Keratinocyte (primary cell): ENCODE measurements at places on chromosomes 13 and 19.

- DNase-seq = no peak
Measured at GRCh38 chr13:75932636-75933035, 296.5 kb downstream of the LMO7 start.

DNA sequence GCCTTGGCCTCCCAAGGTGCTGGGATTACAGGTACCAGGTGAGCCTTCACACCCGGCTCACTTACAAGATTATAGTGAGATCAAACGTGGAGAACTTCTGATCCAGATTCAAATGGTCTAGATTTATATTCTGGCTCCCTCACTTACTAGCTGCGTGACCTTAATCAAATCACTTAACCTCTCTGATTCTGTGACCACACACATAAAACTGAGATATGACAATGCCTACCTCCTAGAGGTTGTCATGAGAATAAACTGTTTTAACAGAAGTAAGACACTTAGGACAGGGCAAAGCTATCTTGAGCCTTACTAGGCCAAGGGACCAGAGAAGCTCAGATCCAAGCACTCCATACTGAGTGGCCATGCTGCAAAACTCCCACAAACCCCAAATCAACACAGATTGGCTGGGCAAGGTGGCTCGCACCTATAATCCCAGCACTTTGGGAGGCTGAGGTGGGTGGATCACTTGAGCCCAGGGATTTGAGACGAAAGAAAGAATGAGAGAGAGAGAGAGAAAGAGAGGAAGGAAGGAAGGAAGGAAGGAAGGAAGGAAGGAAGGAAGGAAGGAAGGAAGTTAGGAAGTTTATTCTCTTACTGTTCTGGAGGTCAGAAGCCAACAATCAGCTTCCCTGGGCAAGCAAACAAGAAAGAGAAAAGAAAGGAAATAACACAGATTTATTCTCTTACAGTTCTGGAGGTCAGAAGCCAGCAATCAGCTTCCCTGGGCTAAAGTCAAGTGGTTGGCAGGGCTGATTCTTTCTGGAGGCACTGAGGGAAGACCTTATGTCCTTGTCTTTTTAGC, 46.1 kb upstream of the MAP3K10 start:
- no peak for DNase-seq

DNA sequence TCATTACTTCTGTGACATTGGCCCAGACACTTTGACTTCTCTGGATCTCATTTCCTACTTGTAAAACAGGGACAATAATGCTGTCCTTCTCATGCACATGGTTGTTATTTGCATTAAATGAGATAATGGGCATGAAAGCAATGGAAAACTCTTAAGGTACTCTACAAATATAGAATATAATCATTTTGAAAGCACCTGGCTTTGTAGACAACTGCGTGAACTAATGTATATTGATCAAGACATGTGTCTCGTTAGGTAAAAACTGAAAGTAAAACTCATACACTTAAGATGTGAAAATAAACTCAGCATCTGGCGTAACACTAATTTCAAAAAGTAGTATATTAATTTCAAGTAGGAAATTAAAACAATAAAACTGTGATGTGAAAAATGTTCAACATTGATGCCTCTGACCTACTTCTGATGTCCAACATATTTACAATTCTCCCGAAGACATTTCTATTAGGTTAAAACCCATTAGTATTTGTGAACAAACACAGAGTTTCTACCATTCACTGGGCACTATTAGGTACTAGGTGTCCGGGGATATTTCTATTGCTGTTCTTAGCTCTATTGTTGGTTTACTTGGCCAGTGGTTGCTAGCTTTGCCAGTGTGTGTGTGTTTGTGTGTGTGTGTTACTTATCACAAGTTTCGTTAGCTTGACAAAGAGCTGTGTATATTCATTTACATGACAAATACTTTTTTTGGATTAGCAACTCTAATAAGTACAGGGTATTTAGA, 220.5 kb downstream of the KCNRG start:
- DNase-seq = no peak

- DNase-seq = no peak
Measured at GRCh38 chr13:46775385-46776107, 21.4 kb downstream of the ESD start.

DNA sequence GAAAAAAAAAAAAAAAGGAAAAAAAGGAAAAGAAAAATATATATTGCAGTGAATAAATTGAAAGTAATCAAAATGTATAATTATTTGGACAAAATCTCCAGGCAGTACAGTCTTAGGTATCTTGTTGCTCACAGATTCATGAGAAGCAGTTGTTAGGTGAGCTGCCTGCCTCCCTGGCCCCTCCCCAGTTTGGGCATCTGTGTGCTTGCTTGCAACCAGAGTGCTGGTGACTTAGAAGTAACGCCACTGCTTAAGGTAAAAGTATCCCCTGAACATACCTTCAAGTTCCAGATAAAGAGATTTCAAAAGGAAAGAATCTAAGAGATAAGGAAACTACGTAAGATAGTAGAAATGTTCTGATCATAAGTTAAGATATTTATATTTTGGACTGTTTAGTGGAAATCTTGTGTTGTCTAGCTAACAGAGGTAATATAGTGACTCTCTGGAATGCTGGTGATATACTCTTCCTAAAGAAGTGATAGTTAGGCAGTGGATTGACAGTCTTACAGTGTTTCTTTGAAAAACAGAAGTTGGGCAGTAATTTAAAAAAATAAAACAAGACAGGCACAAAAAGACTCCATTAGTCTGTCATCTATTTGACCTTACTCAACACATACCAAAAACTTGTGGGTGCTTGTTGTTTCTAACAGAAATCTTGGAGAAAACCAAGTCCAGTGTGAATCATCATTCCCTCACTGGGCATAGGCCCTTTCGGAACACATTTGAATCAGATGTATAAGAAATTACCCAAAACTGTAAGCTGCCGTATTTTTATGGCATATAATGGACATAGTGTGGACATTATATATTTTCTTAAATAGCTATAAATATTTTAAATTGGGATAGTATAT, 38.3 kb upstream of the KCTD4 start:
- no peak for DNase-seq

DNA sequence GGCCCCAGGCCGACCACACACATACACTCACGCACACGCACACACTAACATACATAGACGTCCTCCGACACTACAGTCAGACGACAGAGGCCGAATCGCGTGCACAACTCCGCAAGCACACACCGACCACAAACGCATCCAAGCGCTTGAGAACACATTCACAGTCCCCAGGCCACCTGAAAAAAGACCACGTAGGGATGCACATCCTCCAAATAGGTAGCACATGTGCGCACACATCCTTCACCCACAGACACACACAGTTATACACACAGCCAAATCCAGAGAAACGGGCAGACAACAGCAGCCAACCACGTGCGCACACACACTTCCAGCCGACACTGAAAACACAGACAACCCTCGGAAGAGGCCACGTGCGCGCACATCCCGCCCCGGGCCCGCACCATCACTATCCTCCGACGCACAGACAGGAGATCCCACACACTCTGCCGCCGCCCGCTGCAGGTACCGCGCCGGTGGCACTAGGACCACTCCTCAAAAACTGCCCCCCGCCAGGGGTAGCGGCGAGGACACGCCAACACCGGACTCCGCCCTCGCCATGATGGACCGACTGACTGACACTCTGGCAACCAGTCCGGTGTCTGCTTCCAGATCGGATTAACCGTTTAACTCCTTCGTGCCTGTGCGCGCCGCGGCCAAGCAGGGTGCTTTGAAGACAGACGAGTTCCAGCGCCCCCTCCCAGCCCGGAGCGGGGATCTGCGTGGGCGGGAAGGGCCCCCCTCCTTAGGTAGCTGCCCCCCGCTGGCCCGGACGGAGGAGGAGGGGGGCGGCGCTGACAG, 493 bp upstream of the PDE4A start:
- no peak for DNase-seq

GRCh38 chr19:2354670-2355069, 5.4 kb upstream of the TMPRSS9 start:
- no peak for DNase-seq

GRCh38 chr19:48728911-48729664, 9.6 kb upstream of the MAMSTR start:
- no peak for DNase-seq

- no peak for DNase-seq
Measured at GRCh38 chr13:37869506-37869755, 141 bp downstream of the TRPC4 start.

DNA sequence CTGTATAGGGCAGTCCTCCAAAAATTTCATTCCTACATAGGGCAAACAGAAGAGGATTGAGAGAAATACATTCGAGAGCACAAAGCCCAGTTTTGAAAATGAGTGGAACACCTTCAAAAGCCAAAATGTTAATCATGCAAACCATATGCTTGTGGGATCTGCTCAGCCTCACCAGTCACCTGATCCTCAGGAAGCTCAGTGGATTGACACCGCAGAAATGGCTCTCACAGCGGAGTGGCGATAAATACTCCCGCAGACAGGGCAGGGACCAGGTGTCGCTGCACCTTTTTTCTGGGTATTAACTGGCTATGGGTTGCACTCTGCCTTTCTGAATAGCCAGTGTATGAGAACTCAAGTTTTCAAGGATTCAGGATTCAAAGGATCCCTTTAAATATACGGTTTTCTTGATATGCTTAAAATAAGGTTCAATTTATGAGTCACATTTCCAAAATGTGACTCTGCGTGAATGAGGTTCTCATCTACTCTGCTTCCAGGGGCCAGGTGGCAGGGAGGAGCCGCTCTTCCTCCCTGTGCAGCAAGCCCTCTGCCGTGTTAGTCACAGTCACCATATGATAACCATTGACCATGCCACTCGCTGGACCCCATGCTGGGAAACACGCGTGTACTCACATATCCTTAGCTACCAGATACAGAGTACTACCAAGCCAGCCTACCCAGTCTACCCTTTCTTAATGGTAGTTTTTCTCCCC, 18.3 kb upstream of the DHRS12 start:
- no peak for DNase-seq

GRCh38 chr13:58804832-58805231, 1173.3 kb downstream of the PCDH17 start:
- no peak for DNase-seq

DNA sequence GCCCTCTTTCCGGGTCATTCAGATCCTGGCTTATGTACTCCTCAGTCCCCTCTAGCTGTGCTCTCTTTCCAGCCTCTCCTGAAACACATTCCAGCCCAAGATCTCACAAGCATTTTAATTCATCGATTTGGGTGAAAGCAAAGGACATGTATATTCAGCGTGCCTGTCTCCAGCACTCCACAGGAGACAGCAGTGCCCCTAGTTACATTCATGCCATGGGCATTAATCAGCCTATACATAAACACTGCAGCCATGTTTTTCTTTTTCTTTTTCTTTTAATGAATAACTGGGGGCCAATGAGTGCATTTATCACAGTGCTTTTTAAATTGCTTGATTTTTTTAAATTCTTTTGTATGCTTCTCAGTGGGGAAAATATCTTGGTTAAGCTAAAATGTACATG, 199.1 kb downstream of the DCT start:
- DNase-seq = no peak

DNA sequence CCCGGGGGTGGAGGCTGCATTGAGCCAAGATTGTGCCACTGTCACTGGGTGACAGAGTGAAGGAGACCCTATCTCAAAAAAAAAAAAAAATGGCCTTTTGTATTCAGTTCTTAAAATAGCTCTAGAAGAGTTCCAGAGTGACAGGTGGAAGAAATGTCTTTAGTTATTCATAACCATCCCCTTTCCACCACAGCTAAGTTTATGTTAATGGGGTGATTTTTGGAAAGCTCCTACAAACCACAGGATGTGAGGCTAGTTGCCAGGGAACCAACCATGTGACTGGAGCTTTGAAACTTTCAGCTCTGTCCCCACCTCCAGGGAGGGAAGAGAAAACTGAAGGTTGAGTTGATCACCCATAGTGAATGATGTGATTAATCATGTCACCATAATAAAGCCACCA, 6.9 kb downstream of the ZNF490 start:
- DNase-seq = no peak

DNA sequence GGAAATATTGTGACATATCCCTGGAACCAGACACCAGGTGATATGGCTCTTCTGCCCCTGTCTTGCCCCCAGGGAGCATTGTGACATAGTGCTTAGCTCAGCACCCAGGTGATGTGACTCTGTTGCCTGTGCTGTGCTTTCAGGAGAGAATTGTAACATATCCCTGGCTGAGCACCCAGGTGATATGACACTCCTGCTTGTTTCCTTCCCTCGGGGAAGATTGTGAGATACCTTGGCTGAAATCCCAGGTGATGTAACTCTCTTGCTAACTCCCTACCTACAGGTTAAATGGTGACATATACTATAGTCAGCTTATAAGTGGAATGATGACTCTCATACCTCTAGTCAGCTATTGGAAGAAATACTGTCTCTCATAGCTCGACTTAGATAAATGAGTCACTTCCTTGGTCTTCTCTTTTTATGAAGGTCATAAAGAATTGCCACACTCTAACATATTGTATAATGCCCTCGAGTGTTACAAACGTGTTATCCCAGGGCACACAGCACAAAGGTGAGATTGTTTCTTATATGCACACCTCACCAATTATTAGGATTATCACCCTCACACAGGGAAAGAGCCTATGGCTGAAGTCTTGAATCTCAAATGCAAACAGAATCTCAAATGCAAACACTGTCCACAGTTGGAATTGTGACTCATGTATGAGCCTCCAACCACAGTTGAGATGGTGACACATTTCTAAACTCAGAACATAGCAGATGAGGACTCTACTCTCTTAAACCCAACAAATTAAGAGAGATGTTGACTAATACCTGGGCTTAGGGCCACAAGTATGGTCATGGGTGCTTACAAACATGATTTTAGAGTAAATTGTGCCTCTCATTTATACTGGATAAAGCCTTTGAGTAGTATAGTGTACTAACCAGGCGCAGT, 32.7 kb upstream of the ZNF254 start:
- DNase-seq = peak; percentile 100

GRCh38 chr19:660793-661426, 2.1 kb downstream of the RNF126 start:
- DNase-seq = no peak

- no peak for DNase-seq
Measured at GRCh38 chr19:46036744-46037128, 4.1 kb downstream of the IGFL4 start.

DNA sequence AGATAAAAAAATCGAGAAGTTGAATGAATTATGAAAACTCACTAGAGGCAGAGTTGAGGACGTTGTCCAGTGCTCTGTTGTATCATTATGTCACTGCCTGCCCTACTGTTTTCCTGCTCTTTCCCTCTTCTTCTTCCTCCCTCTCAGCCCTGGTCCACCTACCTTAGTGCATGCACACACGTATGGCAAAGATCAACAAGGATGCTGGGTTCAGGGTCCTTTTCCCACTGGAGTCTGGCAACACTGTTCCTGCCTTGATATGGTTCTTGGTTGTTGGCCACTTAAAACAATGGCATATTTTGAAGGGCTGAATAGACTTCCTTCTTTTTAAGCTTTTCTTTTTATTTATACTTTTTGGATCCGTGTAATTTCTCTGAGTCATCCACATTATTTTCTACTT, 74.5 kb downstream of the LRCH1 start:
- no peak for DNase-seq

DNA sequence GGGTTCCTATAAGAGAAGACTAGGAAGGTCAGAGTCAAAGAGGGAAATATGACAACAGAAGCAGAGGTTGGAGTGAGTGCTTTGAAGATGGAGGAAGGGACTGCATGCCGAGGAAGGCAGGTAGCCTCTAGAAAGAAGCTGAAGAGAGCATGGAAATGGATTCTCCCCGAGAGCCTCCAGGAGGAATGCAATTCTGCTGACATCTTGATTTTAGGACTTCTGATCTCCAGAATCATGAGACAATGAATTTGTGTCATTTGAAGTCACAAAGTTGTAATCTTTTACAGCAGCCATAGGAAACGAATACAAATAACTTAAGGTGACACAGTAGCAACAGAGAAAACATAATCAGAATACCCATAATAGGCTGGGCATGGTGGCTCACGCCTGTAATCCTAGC, 69.2 kb upstream of the UBAC2 start:
- DNase-seq = no peak

GRCh38 chr13:27266917-27267316, 3.7 kb upstream of the RASL11A start:
- DNase-seq = no peak
